Muscle of arm (tissue), 14 donors: ENCODE measurements at places on chromosomes 2 and 18. TPM values are rescaled to one million over a fixed set of nuclear protein-coding genes. Genes with fewer than 3 reads are reported as not detected.

DNA sequence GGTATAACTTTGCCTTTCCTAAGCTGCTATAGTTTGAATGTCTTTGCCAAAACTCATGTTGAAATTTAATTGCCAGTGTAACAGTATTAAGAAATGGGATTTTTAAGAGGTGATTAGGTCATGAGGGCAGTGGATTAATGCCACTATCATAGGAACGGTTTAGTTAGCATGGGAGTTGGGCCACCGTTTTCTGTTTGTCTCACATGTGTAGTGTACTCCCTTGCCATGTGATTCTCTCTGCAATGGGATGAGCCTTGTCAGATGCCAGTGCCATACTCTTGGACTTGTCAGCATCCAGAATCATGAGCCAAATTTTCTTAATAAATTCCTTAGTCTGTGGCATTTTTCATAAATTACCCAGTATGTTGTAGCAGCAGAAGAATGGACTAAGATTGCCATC is 388.9 kb upstream of the RGPD4 start:
- no peak for DNase-seq

DNA sequence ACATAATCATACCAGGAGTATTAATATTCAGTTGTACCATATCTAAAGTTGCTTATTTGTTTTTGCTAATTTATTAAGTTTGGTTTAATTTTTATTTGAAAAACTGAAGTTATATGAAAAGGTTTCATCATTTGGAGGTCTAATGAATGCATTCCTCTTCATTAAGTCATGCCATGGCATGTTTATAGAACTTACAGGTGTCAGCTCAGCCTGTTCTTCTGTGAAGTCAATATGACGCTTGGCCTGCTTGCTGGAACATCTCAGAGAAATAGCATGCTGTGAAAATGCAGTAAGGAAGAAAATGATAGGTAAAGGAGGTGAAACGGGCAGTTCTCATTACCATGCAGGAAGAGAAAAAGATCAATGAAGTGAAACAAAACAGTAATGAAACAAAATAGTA is 58.2 kb downstream of the RAPH1 start:
- no peak for DNase-seq

The RGPD3 gene
- 0.18 TPM for polyA plus RNA-seq

DNA sequence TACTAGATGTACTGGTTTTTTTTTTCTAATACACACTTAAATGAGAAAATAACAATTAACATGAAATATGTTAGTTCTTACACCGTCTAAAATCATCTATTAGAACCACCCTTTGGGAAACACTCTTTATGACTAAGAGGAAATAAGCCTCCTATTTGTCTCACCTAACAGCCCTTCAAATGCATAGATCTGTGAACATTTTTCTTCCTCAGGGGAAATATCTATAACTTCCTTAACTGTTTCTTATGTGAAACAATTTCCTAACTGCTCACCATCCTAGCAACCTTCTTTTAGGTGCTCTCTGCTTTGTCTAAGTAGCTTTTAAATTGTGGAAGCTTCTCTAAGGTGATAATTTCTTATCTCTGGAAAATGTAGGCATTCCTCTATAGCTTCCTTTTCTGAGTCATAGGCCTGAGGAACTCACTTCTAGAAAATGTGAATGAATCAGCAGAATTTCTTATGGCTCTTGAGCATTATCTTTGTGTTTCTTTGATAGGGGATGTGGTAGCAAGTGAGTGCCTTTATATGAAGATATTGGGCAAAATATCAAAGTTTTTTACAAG is 56.1 kb downstream of the CNTNAP5 start:
- no peak for DNase-seq

- DNase-seq, result no peak
Observed at GRCh38 chr2:112273349-112273748, 2.0 kb upstream of the ZC3H6 start.

GRCh38 chr2:200348897-200349563 is 42.5 kb downstream of the SPATS2L start:
- no peak for DNase-seq

GRCh38 chr2:176162911-176163671 is 6.0 kb downstream of the HOXD3 start:
- DNase-seq, result no peak

The CRACDL gene
- polyA plus RNA-seq, result not detected

DNA sequence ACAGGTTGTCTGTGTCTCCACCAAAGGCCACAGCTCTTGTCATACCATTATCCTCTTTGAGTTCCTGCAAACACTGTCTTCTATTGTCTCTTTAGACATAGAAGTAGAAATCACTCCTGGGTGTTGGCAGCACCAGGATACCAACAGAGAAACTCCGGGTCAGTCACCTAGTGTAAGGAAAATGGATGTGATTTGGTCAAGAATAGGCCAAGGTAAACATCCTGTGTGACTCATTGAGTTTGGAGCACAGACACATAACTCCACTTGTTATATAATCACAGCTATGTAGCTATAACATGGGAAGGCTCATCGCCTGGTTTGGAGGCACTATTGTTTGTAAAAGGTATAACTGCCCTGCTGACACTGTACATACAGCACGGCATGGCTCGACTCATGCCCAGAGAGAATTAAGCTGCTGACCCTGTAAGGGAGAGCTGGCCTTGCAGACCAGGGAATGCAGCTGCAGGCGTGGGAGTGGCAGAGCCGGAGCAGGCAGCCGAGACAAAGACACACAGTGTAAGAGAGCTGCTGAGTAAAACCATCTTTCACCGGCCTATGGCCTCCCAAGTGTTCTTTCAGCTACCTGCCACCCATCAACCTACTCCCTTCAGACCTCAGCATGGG is 3.4 kb upstream of the TXNL1 start:
- DNase-seq, result no peak

DNA sequence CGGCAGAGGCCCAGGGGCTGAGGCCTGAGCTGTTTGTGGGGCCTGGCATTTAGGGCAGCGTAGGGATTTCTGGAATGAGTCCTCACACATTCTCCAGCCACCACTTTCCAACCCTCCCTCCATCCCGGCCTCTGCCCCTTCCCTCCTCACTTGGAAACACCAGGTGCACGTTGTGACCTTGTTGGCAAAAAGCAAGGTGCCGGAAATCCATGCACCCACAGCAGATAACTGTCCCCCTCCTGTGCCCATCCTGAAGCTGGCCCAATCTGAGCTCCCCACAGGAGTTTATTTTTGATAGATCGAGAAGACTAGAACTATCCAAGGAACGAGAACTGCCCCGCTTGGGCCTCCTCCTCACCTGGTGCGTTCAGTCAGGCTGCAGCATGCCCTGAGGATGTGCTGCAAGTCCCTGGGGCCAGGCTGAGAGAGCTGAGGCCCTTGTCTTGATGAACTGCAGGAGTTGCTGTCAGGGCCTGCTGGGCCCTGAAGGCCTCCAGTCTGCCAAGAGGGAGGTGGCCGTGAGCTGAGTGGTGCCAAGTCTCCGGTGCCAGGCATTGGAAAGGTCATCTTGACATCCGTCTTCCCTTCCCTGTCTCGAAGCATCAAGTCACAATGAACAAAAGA is 55.8 kb downstream of the CTIF start:
- no peak for DNase-seq

- peak; percentile 59 for DNase-seq
Observed at GRCh38 chr2:217978536-217979150, 24.2 kb downstream of the TNS1 start.

The DSC2 gene
- 19.0 TPM for polyA plus RNA-seq

- no peak for DNase-seq
Observed at GRCh38 chr2:10369269-10370255, 66.9 kb downstream of the HPCAL1 start.

The ZNF513 gene
- 11.4 TPM for polyA plus RNA-seq

- DNase-seq, result no peak
Observed at GRCh38 chr2:147211484-147211883, 633.3 kb upstream of the ACVR2A start.

DNA sequence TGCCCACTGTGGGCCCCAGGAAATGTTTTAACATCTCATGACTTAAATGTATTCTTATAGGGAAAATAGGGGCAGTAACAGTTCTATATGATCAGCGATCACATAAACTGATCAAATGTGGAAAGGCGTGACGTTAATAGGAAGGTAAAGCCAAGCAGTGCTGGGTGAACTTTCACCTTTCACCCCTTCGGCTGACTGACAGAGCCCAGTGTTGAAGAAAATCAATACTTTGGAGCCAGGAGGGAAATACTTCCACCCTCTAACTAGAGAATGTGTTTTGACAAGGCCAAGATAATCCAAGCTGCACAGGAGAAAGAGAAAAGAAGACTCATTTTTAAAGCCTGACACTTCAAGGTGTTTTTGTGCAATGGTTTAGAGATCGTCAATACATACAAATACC is 116.5 kb upstream of the BOD1L2 start:
- DNase-seq, result no peak

GRCh38 chr2:107743274-107743673 is 83.4 kb upstream of the RGPD4 start:
- DNase-seq, result no peak

The TRAF3IP1 gene
- 9.5 TPM for polyA plus RNA-seq

DNA sequence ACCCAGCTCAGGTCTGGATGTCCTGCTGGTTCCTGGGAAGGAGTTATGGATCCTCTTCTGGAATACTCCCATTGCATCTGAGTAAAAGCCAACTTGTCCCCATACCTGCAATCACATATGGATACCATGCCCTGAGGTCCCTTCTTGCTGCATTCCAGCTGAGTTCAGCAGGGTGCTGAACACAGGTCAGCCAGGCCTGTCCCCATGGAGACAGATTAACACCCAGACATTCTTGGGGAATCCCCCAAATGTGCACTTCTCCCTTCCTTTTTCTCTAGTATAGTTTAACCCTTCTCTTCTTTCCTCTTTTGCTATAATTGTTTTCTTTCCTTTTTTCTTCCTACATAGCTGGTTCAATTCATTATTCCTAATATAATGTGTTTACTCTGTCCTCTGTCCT is 799.6 kb upstream of the HS6ST1 start:
- DNase-seq, result no peak

DNA sequence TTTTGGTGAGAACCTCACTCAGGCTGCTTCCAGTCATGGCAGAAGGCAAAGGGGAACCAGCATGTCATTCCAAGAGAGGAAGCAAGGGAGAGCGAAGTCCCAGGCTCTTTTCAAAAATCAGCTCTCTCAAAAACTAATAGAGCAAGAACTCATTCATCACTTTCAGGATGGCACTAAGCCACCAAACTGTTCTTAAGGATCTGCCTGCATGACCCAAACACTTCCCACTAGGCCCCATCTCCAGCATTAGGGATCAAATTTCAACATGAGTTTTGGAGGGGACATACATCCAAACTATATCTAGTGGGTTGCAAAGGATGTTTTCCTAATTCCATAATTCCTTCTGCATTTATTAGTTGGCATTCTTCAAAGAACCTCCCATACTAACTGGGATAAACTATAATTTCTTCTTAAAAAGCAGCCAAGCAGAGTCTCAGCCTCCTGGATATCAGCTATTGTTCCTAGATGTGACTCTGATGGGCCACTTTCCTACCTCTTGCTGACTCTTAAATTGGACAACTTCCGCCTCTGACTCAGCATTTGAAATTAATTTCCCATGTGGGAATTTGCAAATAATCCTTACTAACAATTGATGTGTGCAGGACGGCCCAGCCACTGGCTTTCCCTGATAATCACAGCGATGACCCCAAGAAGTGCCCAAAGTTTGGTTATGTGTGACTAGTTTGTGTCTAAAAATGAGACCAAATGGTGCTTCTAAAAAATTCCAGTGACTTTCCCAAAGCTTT is 5.5 kb upstream of the REV1 start:
- no peak for DNase-seq

- peak; percentile 8 for DNase-seq
Observed at GRCh38 chr18:30248056-30248455, 794.5 kb downstream of the DSC3 start.

The DNAH7 gene
- polyA plus RNA-seq, result 0.48 TPM

GRCh38 chr18:62519684-62520083 is 3.1 kb upstream of the ZCCHC2 start:
- DNase-seq, result no peak

- DNase-seq, result peak; percentile 46
Observed at GRCh38 chr2:24926602-24927252, 6.7 kb upstream of the ADCY3 start.

DNA sequence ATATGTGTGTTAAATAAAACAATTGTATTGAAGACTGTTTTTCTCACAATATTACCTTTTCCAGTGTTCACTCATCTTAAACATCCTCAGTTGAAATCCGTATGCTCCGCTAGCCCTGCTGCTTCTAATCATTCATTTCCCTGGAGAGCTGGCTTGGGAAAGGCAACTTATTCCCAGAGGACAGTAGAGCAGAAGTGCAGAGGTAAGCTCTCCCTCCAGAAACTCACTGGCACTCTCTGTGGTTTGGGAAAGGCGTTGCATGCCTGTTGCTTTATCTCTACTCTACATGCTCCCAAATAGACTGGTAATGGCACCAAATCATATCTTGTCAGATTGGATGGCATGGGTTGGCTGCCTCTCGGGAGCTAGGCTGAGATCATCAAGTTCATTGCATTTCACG is 117.1 kb upstream of the BOD1L2 start:
- no peak for DNase-seq

DNA sequence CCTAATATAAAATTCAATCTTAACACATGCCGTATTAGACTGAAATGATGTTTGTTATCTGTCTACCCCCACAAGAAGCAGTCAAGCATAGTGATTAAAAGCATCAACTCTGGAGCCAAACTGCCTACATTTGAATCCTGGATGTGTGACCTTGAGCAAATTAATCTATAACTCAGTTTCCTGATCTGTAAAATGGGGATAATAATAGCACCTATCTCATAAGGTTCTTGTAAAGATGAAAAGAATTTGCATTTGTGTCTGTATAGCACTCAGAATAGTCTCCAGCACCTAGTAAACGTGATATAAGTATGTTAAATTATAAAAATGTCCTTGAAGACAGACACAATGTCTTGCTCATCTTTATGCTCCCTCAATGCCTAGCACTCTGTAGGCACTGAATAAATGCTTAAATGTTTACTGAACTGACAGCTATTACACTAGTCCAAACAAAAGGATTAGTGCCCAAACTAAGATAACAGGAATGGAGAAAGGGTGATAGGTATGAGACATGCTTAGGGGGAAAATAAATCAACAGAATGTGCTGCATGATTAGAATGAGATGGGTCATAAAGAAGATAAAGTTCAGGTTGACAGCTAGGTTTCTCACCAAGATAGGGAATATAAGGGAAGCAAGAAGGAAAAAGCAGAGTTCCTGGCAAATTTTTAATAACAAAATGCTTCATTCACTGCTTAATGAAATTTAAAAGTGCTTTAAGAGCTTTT is 180.6 kb downstream of the ATAD2B start:
- no peak for DNase-seq

- DNase-seq, result peak; percentile 40
Observed at GRCh38 chr2:217722883-217723472, 279.8 kb downstream of the TNS1 start.

The POTEI gene
- 0.04 TPM for polyA plus RNA-seq

- no peak for DNase-seq
Observed at GRCh38 chr2:145411493-145411892, 891.6 kb upstream of the ZEB2 start.

GRCh38 chr18:59070181-59070912 is 69.3 kb upstream of the SEC11C start:
- peak; percentile 83 for DNase-seq

GRCh38 chr2:111167863-111168162 is 47.1 kb downstream of the BCL2L11 start:
- DNase-seq, result no peak

The ANKRD30B gene
- not detected for polyA plus RNA-seq

The IL37 gene
- not detected for polyA plus RNA-seq

The LRRTM1 gene
- 0.72 TPM for polyA plus RNA-seq
